ENCODE measurements at places on chromosomes 6 and 20.

DNA sequence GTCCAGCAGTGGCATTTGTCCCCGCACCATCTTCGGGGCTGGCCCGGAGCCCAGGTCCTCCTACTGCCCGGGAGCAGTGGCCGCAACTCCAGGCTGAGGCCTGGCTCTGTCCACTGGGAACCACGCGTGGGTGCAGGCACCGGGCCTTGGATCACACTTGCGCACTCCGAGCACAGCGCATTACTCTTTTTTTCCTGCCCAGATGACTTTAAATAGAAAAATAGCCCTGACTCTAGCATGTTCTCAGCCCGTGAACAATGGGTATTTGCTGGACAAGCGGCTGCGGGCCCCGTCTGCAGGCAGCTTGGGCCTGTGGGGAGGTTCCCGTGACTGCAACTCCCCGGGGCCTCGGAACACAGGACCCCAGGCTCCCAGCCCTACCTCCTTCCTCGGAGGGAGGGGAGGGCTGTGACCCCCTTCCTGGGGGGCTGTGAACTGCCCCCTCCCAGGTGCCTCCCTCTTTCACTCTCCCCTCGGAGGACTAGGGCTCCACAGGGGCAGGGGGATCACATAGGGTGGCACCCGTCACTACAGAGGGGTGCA is 162.2 kb downstream of the TBXT start:
- no peak for DNase-seq

DNA sequence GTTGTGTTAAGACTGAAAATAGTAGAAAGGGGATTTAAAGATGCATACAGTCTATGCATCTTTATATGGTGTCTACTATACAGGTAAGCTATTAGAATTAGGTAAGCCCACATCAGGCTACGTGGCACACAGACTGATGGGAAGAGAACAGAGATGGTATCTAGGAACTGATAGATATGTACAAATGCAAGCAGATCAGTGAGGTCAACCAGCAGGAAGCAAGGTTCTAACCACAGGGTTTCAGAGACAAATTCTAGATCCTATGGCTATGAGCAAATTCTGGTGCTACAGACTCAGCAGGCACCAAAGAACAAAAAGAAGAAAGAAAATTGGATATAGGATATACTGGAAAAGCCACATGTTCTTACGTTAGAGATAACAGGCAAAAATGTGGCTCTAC is 110.6 kb downstream of the TRDN start:
- DNase-seq, result no peak

DNA sequence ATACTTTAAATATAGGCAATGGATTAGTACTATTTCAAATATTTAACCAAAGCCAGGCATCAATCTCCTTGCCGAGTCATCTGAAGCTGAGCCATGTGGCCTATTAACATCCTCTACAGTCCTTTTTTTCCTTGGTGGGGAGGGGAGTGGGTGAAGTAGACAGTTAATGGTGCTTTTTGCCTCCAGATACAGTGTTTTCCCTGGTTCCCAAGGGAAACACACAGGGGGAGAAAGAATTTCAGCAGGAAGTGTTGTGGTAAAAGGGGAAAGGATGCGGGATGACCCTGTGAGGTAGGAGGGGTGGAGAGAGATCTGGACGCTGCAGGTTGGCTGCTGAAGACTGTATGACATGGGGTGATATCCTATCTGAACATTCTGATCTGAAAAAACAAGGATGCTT is 9.6 kb downstream of the CLDN20 start:
- no peak for DNase-seq

GRCh38 chr6:77461796-77462195 is 1.5 kb downstream of the HTR1B start:
- no peak for DNase-seq

DNA sequence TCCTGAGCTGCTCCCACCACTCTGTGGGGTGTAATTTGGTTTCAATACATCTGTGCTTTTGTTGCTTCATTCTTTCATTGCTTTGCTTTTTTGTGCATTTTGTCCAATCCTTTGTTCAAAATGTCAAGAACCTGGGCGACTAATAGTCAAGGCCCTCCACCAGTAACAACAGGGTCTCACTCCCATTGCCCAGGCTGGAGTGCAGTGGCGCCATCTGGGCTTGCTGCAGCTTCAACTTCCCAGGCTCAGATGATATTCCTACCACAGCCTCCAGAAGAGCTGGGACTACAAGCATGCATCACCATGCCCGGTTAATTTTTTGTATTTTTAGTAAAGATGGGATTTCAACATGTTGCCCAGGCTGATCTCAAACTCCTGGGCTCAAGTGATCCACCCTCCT is 169.2 kb downstream of the EYA2 start:
- peak; percentile 37 for DNase-seq

GRCh38 chr20:22232923-22233322 is 351.4 kb downstream of the FOXA2 start:
- DNase-seq, result no peak

GRCh38 chr20:13840093-13840465 is 55.3 kb downstream of the NDUFAF5 start:
- DNase-seq, result no peak

DNA sequence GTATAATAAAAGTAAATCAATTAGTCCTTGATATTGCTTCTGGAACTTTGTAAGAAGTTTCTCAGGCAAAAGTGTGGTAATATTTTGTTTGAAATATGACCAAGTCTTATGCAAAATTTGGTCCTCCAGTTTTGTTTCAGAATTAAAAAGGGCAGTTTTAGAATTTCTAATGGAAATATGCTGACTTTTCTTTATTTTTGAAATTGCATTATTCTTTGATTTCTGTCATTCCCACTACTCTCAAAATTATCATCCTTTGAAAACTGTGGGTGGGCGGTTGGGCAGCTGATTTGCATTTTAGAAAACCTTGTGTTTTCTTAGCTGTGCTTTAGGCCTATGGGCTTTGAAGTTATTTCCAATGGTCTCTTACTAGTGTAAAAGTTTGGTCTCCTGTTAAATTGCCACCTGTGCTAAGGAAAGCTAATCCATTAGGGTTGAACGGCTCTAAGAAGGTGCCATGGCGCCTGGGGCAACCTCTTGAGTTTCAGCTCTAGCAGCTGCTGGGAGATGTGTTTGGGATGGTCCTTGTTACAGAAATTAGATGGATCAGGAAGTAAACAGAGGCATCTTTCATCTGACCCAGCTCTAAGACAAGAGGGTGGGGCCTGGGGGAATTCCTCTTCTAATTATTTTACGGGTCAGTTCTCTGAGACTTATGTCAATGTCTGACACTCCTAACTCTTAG is 880.8 kb upstream of the SLC35B3 start:
- DNase-seq, result no peak

- DNase-seq, result no peak
These were observed 402.7 kb downstream of the CDKAL1 start for GRCh38 chr6:20936949-20937348.

DNA sequence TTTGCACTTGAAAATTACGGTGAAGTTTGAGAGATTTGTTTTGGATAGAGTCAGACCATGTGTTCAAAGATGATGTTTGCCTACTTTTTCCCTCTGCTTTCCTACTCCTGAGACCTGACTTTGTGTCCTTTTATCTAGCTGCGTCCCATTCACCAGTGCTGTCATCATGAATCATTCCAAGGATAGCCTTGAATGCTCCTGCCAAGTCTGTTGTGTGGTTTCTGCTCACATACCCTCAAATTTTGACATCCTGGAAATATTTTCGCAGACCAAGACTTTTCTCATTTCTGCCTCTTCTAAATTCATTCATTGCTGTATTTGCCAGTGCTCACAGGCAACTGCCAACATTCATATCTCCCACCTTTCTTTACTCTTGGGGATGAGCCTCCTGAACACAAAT is 175.9 kb upstream of the SCGN start:
- DNase-seq, result no peak

All from ascending aorta (tissue), 2 donors.